ENCODE measurements at places on chromosomes 6 and 20.
A peak's percentile ranks its signal among the peaks of the same experiment; 100 is the strongest.

GRCh38 chr6:71137973-71138372 lies 150.6 kb upstream of the OGFRL1 start:
- no peak for DNase-seq

DNA sequence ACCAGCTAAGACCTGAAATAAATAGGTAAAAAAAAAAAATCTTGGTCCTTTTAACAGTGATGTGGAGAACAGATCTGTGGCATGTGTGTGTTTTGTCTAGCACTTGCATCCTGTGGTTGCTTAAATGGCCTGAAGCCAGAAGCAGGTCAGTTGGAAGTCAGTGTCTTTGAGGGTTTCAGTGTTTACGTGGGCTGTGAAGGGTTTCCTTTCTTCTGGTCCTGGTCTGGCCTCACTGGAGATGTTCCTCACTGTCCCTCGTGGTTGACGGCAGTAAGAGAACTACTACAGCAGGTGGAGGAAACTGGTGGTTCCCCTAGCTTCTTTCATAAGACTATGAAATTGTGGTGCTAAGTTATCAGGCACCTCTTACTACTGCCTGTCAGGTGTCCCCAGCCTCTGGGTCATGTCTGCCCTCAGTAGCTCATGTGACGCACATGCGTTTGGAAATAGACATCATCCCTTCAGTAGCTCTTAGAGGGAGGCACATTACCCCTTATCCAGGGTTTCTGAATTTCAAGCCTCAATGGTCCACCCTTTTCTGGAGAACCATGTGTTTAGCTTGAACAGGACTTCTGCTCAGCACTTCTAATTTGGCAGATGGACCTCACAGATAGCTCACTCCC lies 59.4 kb upstream of the SCP2D1 start:
- DNase-seq: no peak

DNA sequence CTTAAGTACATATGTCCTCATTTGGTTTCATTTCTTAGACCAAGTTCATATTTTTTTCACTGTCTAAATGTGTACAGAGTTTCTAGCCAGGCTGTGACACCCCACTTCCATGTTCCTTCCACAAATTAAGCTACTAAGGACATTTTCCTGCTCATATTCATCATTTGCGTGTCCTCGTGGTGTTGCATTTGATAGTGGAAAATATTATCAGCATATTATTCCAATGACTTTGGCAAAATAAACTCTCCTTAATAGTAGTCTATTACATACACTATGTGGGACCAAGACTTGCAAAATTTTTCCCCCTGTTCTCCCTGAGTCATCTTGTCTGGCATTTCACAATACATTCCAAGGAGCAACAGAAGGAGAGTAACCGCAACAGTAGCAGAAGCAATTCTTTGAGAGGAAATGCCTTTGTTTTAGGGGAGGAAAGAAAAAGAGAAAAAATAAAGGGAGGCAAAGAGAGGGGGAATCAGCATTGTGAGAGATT lies 599.2 kb downstream of the COL12A1 start:
- DNase-seq: peak; percentile 95

DNA sequence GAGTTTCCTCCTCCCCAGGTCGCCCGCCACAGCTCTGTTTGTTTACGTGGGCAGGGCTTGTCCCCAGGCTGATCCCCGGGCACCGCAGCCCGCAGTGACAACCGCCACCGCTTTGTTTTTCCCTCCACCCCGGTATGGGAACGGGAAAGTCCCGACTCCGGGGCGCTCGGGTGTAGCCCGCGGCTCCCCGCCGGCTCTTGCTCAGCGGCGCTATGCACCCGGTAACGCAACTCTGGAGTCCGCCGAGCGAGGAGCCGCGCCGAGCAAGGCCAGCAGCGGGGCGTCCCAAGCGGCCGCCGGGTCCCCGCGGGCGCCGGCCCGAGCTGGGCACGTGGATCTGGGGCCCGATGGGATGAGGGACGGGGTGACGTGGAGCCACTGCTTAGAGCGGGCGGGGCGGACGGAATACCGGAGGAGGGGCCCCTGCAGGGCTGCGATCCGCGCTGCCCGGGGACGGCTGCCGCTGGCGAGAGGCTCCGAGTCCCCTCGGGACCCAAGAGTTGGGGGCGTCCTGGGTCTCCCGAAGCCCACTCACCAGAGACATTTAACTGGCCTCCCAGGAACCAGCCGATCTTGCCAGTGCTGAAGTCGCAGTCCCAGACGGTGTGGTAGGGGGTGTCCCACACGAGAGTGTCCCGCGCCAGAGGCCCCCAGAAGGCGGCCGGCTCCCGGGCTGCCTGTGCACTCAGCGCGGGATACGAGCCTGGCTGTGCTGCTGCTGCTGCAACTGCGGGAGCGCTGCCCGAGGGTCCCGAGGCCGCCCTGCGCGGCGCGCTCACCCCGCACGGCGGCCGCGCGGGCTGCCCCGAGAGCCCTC lies 497 bp downstream of the ACSS1 start:
- DNase-seq: no peak

GRCh38 chr6:31588871-31589650 lies 3.0 kb downstream of the LST1 start:
- no peak for DNase-seq

GRCh38 chr6:116447496-116448011 lies 13.6 kb upstream of the CALHM6 start:
- DNase-seq: peak; percentile 98

DNA sequence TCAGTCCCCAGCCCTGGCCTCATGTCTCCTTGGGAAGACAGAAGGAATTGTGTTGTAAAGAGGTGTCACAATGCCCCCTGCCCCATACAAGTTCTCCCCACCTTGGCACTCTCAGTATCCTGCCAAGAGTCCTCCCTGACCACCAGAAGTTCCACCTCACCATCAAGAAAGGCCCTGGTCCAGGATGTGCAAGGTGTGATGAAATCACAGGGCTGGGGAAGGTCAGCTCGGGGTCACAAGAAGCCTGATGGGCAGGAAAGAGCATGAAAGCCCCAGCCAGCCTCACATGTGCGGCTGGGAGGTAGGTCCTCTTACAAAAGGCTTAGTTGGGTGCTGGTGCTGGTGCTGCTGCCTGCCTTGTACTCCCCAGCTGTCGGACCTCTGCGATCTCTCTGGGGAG lies 12.9 kb upstream of the C6orf132 start:
- DNase-seq: no peak

GRCh38 chr6:44646355-44646754 lies 258.8 kb downstream of the CDC5L start:
- DNase-seq: no peak

DNA sequence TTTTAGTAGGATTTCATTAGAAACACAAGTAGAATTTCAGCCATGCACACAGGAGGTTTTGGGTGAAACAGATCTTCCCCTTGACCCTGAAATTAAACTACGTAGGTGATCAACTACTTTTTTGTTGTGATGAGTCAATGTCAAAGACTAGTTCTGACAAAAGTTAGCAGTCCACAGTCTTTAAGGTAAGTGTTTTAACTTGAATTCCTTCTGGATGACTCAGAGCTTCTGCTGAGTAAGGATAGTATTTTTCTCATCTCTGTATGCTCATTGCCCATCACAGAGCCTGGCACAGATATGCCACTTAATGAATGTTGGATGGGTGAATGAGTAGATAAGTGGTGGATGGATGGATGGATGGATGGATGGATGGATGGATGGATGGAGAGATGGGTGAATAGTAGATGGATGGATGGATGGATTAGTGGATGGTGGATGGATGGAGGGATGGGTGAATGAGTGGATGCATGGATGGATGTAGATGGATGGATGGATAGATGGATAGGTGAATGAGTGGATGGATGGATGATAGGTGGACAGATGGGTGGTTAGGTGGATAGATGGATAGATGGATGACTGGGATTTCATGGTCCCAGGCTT lies 165.3 kb downstream of the ZMYND8 start:
- DNase-seq: no peak

DNA sequence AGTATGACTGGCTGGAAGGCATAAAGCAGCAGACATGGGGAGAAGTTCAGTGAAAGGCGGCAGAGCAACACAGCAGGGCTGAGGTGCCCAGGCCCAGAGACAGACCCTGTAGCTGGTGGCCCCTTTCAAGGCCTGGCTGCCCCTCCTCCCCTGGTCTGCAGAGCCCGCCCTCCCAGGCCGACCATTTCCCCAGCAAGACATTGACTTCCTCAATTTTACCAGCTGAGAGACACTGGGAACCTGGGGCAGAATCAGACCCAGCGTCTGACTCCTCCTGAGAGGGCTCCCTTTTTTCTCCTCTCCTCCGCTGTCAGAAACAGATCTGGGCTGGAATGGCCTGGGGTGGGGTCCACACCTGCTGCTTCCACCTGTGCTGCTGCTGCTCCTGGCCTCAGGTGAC lies at the start of gene TREML4:
Gene TREML4, plus strand, starts transcription at position 254 of the 400 bp plus-strand sequence. Its CDS starts 79 bp downstream, at position 333.
- DNase-seq: no peak

DNA sequence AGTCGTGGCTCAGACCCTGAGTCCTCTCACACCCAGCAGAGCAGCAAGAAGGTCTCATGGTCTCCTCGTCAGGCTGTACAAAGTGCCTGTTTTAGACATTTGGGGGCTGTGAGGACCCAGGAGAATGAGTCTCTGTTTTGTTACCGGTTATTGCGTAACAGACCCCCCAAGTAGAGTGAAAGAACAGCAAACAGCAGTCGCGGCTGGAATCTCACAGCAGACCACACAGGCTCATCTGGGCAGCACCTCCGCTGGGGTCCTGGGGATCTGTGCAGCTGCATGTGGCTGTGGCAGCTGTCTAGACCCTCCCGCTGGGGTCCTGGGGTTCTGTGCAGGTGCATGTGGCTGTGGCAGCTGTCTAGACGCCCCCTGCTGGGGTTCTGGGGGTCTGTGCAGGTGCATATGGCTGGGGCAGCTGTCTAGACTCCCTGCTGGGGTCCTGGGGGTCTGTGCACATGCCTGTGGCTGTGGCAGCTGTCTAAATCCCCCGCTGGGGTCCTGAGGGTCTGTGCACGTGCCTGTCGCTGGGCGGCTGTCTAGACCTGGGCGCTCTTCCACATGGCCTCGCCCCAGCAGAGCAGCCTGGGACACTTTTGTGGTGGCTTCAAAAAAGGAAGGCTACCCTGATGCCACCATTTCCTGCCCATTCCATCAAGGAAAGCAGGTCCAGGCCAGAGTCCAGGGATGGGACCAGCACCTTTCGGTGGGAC lies 24.7 kb downstream of the ENTPD6 start:
- DNase-seq: no peak

- no peak for DNase-seq
These were observed 6.2 kb upstream of the SOX4 start for GRCh38 chr6:21587179-21587960.

DNA sequence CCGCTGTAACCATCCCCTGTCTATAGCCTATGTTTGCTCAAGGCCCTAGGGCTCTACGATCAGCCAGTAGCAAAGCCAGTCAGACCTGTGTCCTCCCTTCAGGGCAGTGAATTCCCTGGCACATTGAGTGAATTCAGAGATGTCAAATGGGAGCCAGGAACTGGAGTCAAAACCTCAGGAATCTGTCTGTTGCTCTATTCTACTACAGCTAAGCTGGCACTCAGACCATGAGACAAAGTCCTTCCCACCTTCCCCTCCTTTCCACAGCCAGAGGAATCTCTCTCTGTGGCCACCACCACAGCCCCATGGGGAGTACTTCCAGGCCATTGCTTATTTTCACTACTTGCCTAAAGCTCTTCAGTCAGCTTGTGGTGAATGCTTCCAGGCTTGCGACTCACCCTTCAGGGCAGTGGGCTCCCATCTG lies 82.0 kb downstream of the PKIB start:
- DNase-seq: peak; percentile 43

DNA sequence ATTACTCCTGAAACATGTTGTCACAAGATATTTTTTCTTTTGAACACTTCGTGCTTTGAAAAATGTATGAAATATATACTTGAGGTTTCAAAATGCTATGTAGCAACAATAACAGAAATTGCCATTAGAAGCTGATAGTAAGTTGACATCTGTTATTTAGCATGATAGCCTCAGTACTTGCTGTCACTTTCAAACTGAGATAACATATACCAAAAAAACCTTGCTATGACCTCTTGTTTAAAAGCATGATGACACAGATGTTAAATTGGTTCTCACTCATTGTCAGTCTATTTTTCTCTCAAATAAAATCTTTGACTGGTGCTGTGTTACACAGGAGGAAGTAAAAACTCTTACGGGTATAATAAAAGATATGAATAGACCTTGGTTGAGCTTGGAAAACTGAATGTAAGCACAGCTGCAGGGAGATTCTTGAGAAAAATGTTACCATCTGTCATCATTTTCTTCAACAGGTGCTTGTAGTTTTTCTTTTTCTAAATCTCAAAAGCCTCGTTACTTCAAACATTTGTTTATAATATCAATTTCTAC lies 18.6 kb downstream of the MOXD1 start:
- no peak for DNase-seq

GRCh38 chr6:23045280-23045679 lies 475.9 kb downstream of the HDGFL1 start:
- no peak for DNase-seq

- no peak for DNase-seq
These were observed 341 bp upstream of the TTPAL start for GRCh38 chr20:44475372-44475693.

GRCh38 chr20:50256577-50256976 lies 65.9 kb downstream of the CEBPB start:
- DNase-seq: no peak

DNA sequence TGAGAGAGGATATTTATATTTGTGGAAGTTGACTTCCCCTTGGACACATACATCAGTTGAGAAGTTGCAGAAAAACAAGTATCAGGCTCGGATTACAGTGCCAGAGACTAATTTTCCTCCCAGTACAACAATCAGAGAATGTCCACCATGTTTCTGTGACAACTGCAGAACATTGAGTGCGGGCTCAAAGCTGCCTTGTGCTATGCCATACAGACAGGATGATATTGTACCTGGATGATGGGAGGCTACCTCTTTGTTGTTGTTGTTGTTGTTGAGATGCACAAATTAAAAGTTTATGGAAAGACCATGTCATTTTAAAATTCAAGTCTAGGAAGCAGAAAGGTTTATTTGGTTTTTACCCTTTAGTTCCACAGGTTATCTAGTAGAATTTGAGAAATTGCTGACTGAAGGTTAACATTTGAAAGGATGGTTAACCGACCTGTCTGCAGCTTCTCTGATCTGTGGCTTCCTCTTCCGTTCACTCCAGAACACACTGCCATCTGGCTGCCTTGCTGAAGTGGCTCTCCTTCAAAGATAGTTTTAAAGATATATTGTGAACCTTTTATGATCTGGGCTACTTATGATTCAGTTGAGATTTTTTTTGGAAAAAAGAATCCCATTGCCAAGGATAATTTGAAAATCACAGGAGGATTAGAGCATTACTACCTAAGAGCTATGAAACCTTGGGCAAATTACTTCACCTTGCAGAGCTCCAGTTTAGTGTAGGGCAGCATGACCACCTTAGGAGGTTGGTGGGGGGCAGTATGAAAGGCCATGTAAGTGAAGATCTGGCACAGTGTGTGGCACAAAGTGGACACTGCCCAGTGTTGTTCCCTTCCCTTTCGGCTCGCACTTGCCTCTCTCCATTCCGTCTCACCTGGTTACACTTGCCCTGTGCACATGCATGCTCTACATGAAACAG lies 15.9 kb downstream of the TMEM200A start:
- DNase-seq: no peak

GRCh38 chr6:36825994-36826393 lies 13.2 kb downstream of the CPNE5 start:
- no peak for DNase-seq

- peak; percentile 63 for DNase-seq
These were observed 24.3 kb upstream of the FANCE start for GRCh38 chr6:35427851-35428321.
